ENCODE measurements at places on chromosomes 6 and 20. TPM values are rescaled to one million over a fixed set of nuclear protein-coding genes. Genes with fewer than 3 reads are reported as not detected.

The RBPJL gene
- not detected for polyA plus RNA-seq

The CASS4 gene
- polyA plus RNA-seq = 5.6 TPM

DNA sequence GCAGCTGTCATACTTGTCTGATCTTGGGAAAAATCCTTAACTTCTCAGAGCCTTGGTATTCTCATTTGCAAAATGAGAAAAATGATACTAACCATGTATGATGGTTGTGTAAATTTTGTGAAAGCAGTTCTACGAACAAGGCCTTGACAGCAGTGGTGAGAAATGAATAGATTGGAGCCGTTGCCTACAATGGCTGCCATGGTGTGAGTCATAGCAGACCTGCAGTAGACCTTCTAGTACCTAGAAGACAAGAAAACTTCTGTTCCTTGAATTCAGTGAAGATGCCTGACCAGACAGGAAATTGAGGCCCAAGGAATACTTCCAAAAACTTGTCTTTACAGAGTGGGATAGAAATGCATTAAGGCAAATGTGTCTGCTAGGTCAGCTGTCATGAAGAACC, 338.9 kb downstream of the QKI start:
- no peak for DNase-seq

GRCh38 chr6:168803874-168804273, 362.9 kb downstream of the SMOC2 start:
- DNase-seq = no peak

GRCh38 chr6:105794239-105794638, 291.9 kb upstream of the PRDM1 start:
- no peak for DNase-seq

Measured in CD8-positive, alpha-beta memory T cell (primary cell).